ENCODE measurements at places on chromosomes 6 and 20. TPM values are rescaled to one million over a fixed set of nuclear protein-coding genes. Genes with fewer than 3 reads are reported as not detected.

GGTLC1 gene
- total RNA-seq, result not detected

- no peak overlapping the region for H3K4me3 ChIP-seq
- DNase-seq, result no peak
- no peaks in the 10 kb centered on the region for H3K27me3 ChIP-seq
- H3K36me3 ChIP-seq, result peaks cover 20% of the 10 kb centered on the region
Observed at GRCh38 chr6:12160326-12160725, 129.8 kb upstream of the EDN1 start.

SAMD10 gene
- total RNA-seq, result not detected

POM121L2 gene
- total RNA-seq, result not detected

- no peak for DNase-seq
- H3K27me3 ChIP-seq, result no peaks in the 10 kb centered on the region
- no peaks in the 10 kb centered on the region for H3K36me3 ChIP-seq
- no peak overlapping the region for H3K4me3 ChIP-seq
- H3K4me1 ChIP-seq, result no peaks in the 10 kb centered on the region
Observed at GRCh38 chr6:12324748-12325147, 34.6 kb downstream of the EDN1 start.

GRCh38 chr6:40406175-40406574 lies 181.0 kb downstream of the LRFN2 start:
- no peaks in the 10 kb centered on the region for H3K36me3 ChIP-seq
- no peaks in the 10 kb centered on the region for H3K4me1 ChIP-seq
- DNase-seq, result no peak
- H3K4me3 ChIP-seq, result no peak overlapping the region
- no peaks in the 10 kb centered on the region for H3K27me3 ChIP-seq
- H3K27ac ChIP-seq, result no peak overlapping the region

NRN1 gene
- total RNA-seq, result 40.8 TPM

- no peak overlapping the region for H3K27ac ChIP-seq
- no peaks in the 10 kb centered on the region for H3K4me1 ChIP-seq
- H3K4me3 ChIP-seq, result no peak overlapping the region
- H3K27me3 ChIP-seq, result no peaks in the 10 kb centered on the region
Observed at GRCh38 chr6:121770943-121771342, 335.5 kb downstream of the GJA1 start.

- DNase-seq, result no peak
- H3K36me3 ChIP-seq, result no peaks in the 10 kb centered on the region
- no peak overlapping the region for H3K27ac ChIP-seq
- H3K27me3 ChIP-seq, result no peaks in the 10 kb centered on the region
- H3K4me3 ChIP-seq, result no peak overlapping the region
Observed at GRCh38 chr6:157034436-157035230, 257.5 kb downstream of the ARID1B start.

DNA sequence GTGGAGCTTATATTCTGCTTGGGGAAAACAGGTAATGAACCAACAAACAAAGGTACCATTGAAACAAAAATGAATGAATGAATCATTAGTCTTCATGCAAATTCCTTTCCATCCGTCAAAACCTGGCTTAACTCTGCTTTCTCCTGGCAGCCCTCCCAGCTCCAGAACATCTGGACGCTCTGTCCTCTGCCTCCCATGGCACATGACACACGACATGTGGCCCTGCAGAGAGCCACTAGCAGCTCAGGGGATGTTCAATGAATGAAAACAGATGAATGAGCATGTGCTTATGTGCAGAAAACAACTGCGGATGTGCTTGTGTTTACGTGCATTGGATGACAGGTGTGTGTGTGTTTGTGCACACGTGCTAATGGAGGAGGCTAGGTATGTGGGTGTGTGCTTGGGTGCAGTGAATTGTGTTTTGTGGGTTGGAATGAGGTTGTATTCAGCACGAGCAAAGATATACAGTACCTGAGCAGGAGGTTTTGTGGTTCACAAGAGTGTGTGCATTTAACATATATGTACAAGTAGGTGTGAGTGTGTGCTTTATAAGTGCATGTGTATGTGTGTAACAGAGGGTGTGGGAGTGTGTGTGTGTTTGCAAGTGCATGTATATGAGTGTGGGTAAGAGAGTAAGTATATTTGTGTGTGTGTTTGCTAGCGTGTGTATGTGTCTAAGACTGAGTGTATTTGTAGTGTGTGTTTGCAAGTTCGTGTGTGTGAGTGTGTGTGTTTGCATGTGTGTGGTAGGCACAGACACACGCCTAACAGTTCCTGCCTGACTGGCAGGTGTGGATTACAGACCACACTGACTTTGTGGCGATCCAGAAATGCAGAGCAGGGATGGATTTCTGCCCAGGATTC lies 374.1 kb upstream of the SULF2 start:
- no peak overlapping the region for H3K4me3 ChIP-seq
- no peak overlapping the region for H3K27ac ChIP-seq
- no peaks in the 10 kb centered on the region for H3K36me3 ChIP-seq
- H3K27me3 ChIP-seq, result no peaks in the 10 kb centered on the region
- DNase-seq, result no peak
- no peaks in the 10 kb centered on the region for H3K4me1 ChIP-seq
